ENCODE measurements at places on chromosomes 2 and 18.

DNA sequence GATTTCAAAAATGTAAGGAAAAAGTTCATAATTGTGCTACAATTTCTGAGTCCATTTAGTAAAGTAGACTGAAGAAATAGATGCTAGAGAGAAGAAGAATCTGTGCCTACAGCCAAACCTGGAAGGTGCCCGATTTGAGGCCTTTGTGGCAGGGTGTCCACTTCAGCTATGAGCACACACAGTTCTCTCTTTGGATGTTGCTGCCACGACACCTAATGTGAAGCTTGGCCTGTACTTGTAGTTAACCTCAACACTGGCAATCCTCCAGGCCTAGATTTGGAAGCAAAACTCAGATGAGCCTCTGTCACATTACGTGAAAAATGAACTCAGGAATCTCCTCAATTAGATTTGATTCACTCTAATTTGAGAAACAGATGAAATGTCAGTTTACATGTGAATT is 90.1 kb upstream of the LRP1B start:
- DNase-seq: no peak

- no peak for DNase-seq
Observed at GRCh38 chr2:179898873-179899272, 37.5 kb upstream of the ZNF385B start.

DNA sequence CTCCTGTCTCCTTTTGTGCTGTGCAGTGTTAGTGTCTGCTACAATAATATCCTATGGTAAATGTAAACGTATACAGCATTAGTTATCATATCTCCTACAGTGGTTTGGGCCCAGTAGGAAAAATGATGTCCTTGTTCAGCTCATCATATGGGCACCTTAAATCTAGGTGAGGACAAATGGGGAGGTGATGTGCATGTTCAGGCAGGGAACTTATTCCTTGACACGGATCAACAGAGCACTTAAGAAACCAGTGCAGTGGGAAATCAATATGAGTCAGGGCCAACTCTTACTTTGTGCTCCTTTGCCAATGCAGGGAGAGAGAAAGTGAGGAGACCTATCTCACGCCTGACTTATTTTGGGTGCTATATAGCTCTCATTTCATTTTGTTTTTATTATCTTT is 76.4 kb downstream of the KLHL14 start:
- no peak for DNase-seq

DNA sequence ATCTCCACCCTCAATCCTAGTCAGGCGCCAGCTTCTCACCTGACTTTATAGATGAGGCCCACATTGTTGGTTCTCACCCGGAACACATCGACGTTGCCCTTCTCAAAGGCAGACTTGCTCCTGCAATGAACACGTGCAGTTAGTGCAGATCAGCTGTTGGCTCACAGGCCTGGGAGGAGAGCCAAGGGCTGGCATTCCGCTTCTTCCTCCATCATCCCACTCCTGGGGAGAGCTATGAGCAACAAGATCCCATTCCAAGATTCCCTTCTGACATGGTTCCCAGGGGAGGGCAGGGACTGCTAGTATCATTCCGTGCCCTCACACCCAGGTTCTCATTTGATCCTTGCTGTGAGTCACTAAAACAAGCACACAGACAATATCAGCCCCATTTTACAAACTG is 15.1 kb downstream of the LOXHD1 start:
- DNase-seq: no peak

DNA sequence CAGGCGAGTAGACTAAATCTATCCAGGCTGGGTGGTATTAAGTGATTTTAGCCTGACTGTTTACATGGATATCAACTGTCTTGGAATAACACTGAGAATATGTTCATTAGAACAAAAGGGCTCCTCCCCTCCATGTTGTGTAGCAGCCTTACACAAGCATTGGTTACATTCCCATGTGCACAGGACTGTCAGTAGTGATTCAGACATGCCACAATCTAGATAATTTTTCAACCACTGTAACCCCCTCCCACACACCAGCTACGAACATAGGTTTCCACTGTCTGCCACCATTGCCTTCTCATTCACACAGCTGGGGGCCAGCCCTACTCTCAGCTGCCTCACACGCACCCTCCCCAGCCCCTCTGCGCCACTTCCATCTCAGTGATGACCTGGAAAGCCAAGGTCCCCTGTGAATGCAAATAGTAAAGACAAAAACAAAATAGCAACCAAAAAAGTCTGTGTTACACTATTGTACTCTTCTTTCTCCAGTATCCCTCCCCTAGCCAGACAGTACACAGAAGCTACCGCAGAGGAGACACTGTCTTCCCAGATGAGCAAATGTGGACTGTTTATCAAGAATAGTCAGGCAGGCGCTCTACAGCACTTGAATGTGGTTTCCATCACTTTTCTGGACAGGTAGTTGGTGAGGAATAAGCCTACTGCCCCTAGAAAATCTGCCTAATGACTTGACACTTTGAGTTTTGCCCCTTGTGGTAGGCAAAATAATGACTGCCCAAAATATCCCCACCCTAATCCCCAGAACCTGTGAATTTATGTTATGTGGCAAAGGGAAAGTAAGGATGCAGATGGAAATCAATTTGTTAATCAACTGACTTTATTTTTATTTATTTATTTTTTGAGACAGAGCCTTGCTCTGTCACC is 27.9 kb upstream of the TYMS start:
- DNase-seq: no peak

- no peak for DNase-seq
Observed at GRCh38 chr2:120398996-120399888, 53.3 kb downstream of the INHBB start.

GRCh38 chr2:18312818-18313217 is 247.6 kb downstream of the RDH14 start:
- no peak for DNase-seq

DNA sequence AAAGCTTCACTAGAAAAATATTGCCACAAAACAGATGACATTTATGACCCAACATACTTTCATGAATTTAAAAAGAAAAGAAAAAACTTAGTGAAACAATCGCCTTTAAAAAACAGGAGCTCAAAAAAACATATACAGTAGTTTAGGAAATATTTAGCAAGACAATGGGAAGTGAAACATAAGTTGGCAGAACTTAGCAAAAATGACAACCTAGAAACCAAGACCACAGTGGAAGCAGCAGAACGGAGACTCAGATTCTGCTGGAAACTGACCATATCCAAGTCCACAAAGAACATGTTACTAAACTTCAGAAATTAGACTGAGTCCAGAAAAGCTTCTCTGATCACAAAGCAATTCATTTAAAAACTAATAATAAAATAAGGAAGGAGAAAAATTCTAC is 41.8 kb upstream of the CTAGE1 start:
- DNase-seq: no peak

DNA sequence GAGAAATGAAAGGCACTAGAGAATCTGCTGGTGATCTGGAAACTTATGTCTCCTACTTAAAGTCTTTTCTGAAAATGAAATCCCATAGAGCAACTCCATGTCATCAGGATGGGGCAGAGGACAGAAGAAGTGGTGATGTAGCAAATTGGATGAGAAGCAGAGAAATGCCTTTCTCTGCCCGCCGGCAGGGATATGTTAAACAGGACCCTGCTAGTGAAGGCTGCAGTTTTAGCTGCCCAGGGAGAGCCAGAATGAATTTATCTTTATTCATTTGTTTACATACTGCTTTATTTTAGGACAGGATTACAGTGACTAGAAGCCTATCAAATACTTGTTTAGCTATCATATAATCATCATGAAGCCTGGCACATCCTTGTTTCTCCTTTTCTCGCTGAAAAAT is 247.0 kb downstream of the DOK6 start:
- no peak for DNase-seq

DNA sequence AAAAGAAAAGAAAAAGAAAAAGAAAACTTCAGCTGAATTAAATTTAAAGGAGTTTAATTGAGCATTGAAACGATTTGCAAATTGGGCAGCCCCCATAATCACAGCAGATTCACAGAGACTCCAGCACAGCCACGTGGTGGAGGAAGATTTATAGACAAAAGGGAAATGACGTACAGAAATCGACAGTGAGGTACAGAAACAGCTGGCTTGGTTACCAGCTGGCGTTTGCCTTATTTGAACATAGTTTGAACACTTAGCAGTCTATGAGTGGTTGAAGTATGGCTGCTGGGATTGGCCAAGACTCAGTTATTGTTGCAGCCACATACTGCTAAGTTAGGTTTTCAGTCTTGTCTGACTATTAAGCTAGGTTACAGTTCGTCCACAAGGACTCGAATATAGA is 312.2 kb upstream of the SLC14A2 start:
- DNase-seq: no peak

- no peak for DNase-seq
Observed at GRCh38 chr18:74395648-74396154, 61.4 kb downstream of the DIPK1C start.
